Myocyte (in vitro differentiated cells): ENCODE measurements at places on chromosomes 12 and 14. TPM values are rescaled to one million over a fixed set of nuclear protein-coding genes. Genes with fewer than 3 reads are reported as not detected.

DNA sequence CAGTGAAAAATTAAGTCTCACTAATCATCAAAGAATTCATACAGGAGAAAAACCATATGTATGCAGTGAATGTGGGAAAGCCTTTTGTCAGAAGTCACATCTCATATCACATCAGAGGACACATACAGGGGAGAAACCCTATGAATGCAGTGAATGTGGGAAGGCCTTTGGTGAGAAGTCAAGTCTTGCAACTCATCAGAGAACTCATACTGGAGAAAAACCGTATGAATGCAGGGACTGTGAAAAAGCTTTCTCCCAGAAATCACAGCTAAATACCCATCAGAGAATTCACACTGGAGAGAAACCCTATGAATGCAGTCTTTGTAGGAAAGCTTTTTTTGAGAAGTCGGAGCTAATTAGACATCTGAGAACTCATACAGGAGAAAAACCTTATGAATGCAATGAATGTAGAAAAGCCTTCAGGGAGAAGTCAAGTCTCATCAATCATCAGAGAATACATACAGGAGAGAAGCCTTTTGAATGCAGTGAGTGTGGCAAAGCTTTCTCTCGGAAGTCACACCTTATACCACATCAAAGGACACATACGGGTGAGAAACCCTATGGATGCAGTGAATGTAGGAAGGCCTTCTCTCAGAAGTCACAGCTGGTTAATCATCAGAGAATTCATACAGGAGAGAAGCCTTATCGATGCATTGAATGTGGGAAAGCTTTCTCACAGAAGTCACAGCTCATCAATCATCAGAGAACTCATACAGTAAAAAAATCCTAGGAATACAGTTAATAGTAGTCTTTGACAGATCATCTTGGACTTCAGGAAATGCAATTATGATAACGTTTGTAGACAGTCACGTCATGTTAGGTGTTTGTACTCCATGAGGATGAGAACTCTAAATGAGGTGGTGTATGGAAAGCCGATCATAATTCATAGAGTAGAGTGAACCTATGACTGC is 21.1 kb downstream of the ZNF84 start:
- peak; percentile 9 for DNase-seq

GRCh38 chr12:107322063-107322462 is 228.7 kb upstream of the CRY1 start:
- no peak for DNase-seq

TC2N gene
- total RNA-seq, result not detected in 2 replicates

MSRB3 gene
- total RNA-seq, result 47.3 and 53.9 TPM in 2 replicates

- DNase-seq, result no peak
These were observed 18.8 kb downstream of the STYX start for GRCh38 chr14:52748647-52749292.

- DNase-seq, result peak; percentile 89
These were observed 7.0 kb downstream of the CSRNP2 start for GRCh38 chr12:51076236-51076930.

GALNT9 gene
- 0.08 TPM in 1 of 2 replicates, not detected in the other for total RNA-seq

DNA sequence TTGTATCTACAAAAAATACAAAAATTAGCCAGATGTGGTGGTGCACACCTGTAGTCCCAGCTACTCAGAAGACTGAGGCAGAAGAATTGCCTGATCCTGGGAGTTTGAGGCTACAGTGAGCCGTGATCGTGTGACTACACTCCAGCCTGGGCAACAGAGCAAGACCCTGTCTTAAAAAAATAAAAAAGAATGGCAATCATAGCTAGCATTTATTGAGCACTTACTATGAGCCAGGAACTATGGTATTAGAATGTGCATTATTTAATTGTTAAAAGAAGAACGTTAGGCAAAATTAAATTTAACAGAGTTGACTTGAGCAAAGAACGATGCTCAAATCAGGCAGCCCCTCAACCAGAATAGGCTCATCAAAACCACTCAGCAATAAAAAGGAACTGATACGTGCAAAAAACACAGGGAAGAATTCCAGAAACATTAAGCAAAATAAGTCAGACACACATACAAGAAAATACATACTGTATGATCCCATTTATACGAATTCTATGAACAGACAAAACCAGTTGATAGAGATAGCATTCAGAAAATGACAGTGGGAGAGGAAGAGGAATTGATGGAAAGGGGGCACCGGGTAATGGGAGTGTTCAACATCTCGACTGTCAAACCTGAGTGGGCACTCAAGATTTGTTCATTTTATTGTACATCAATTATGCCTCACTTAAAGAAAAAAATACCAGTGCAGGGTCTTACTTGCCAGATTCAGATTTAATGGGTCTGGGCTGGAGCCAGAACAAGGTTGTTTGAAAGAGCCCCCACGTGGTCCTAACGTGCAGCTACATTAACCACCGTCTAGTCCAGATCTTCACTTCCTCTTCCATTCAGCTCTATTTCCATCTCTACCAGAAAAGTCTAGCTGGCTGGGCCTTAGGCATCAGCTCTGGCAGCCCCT is 8.0 kb downstream of the SCNN1A start:
- no peak for DNase-seq

DNA sequence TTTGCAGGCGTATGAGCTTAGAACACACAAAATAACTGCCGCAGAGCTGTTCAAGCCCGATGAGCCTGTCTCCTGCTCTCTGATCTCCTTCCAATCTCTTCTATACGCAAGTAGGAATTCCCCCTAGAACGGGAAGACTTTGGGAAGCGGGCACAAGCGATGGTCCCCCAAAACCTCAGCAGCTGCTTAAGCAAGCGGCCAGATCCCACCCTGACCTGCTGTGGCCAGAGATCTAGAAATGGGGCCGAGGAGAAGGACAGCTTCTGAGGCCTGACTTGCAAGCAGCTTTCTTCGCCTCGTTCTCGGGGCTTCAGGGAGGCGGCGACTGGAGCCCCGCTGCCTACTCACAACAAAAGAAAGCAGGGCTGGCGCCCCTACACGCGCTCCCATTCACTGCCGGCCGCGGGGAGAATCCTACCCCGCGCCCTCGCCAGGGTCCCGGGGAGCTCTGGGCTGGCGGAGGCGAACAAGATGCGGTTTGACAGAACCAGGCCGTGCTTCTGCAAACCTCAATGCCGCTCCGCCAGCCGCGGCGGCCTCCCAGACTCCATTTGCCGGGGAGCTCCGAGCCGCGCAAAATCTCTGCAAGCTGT is 922 bp downstream of the TBX5 start:
- DNase-seq, result no peak

- no peak for DNase-seq
These were observed 6.5 kb upstream of the AK7 start for GRCh38 chr14:96385385-96385784.
